ENCODE measurements at places on chromosomes 11 and 22.

- DNase-seq, result no peak
Measured at GRCh38 chr22:17537155-17537554, 26.1 kb upstream of the SLC25A18 start.

- no peak for DNase-seq
Measured at GRCh38 chr11:86873573-86874083, 73.3 kb downstream of the PRSS23 start.

GRCh38 chr11:95567685-95568084 lies 221.9 kb downstream of the FAM76B start:
- no peak for DNase-seq

- DNase-seq, result no peak
Measured at GRCh38 chr22:47240116-47240515, 477.7 kb downstream of the TBC1D22A start.

- DNase-seq, result peak; percentile 60
Measured at GRCh38 chr22:28883917-28884746, 760 bp downstream of the ZNRF3 start.

GRCh38 chr11:62054484-62055121 lies 69.2 kb upstream of the INCENP start:
- DNase-seq, result peak; percentile 24

GRCh38 chr11:22711880-22712279 lies 45.5 kb downstream of the GAS2 start:
- DNase-seq, result no peak

DNA sequence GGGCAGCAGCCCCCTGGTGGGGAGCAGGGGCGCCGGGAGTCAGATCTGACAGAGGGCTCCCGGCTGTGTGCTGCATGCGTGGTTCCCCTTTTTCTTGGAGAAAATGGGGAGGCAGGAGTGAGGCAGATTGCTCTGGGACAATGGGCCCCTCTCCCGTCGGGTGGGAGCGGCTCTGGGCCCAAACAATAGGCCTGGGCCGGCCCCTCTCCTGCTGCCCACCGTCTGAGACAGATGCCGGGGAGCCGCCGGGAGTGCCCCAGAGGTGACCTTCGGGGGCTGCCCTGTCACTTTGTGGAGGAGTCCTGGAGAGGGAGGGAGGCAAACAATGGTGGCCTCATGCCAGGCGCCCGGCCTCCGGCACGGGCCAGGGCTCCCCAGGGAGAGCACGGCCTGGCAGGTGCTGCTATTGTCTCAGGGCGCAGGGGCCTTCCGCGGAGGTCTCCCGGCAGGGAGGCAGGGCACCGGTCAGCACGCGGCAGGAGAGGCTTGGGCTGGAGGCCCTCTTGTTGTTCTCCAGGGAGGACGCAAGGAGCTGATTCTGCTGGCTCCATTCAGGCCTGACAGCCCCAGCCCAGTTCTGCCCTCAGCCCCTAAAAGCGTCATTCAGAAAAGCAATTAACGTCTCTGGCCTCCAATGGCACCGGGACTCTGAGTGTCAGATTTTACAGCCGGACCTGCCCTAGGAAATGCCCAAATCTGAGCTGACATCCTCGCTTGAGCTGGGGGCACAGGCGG lies 44.8 kb downstream of the SMIM38 start:
- no peak for DNase-seq

DNA sequence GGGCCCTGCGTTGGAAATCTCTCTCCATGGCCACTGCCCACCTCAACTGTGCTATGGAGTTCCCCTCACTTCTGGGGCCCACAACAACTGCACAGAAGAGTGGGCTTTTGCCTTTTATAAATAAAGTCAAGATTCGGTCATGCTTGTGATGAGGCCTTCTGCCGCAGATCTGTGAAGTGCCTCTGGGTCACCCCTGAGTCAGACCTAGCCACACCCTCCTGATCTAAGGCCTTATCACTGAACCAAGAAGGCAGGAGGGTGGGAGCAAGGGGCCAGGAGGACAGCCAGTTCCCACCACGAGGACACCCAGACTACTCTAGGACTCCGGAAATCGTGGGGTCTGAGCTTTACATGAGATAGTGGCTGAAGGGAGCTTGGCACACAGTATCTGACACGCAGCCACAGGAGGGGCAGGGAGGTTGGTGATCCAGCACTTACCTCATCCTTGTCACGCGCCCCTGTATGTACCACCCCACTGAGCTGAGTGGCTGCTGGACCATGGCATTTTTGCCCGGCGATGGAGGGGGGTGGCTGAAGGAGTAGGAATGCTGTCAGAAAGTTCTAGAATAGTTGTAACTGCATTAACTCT lies 115.7 kb downstream of the ABTB2 start:
- DNase-seq, result no peak

DNA sequence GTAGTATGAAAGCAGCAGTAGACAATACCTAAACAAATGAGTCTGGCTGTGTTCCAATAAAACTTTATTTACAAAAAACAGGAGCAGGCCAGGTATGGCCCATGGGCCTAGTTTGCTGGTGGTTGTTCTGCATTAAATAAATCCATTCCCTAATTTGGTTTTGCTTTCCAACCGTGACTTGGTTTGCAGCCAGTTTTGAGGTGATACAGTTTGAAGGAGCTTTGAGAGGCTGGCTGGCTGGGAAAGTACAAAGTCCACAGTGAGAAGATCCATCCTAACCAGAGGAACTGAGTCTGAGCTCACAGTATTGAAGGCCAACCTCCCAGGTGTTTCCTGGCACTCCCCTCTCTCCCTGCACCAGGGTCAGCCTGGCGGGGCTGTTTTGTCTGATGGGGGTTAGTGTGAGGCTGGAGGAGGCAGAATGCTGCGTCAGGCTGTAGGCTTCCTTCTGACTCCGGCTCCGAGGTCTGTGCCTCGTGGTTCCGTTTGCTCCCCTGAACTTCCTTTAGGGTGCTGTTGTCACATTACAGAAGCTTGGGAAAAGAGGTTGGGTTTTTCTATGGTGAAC lies 129.5 kb downstream of the MICAL2 start:
- no peak for DNase-seq

DNA sequence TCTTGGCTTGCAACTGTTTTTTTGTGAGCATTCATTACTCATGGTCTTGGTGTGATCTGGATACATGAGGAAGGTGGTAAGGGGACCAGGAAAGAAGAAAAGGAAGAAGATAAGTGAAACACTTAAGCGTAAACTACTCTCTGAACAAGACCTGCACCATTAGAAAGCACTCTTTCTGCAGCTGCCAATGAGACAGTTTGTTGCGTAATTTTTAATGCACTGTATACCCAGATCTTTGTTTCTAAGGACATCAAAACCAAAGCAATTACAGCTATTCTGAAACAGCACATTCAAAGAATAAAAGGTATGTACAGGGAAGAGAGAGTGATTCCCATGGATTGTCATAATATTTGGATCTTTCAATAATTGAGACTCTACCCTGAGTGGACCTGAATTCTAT lies 147.4 kb downstream of the BLID start:
- DNase-seq, result no peak

DNA sequence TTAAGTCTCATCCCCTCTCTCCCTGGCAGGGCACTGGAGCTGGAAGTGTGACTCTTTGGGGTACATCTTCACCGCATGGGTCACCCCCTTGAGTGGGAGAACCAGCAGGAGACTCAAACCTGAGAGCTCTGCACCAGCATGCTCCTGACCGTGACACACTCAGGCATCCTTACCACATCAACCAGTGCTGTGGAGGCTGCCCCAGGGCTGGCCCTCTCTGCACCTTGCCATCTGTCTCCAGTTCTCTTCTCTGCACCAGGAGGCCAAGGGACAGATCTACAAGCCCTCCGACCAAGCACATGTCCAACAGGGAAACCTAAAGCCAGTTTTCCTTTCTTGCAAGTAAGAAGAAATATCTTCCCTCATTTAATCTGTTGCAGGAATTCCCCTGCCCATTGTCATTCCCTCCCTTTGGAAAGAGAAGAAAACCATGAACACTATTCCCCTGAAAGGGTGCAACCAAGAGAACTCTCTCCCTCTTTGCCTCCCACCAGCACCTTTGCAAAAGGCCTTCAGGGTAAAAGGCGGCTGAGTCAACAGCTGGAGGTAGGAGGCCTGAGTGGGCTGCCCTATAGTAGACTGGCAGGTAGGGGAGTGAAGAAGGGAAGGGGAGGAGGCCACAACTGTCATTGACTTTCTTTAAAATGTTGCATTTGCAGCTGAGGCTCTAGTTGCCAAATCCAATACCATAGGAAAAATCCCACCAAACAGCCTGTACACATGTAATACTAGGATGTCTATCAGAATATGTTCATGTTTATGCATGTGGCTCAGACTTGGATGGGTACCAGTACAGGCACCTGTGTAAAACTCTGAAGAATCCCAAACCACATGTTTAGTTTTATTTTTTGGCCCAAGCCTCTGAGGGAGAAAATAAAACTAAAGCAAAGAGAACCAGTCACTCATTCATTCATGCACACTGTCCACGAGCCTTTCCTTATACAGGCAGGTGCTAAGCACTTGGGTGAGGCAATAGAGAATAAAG lies 117.0 kb downstream of the WT1 start:
- no peak for DNase-seq

GRCh38 chr11:44067266-44067665 lies 1.2 kb downstream of the ACCS start:
- no peak for DNase-seq

- peak; percentile 94 for DNase-seq
Measured at GRCh38 chr22:31084811-31085492, 3.8 kb downstream of the SMTN start.

GRCh38 chr11:72688486-72688885 lies 14.3 kb upstream of the PDE2A start:
- no peak for DNase-seq

DNA sequence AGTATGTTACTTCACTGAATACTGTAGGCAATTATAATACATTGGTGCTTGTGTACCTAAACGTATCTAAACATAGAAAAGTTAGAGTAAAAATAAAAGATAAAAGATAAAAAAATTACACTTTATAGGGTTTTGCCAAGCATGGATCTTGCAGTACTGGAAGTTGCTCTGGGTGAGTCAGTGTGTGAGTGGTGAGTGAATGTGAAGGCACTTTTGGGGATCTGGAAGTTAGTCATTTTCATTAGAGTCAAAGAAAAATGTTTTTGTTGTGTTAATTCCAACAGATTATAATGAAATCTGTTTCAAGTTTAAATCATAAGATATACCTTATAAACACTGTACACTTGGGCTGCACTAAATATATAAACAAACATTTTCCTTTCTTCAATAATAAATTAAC lies 3.3 kb downstream of the SLC22A25 start:
- no peak for DNase-seq

DNA sequence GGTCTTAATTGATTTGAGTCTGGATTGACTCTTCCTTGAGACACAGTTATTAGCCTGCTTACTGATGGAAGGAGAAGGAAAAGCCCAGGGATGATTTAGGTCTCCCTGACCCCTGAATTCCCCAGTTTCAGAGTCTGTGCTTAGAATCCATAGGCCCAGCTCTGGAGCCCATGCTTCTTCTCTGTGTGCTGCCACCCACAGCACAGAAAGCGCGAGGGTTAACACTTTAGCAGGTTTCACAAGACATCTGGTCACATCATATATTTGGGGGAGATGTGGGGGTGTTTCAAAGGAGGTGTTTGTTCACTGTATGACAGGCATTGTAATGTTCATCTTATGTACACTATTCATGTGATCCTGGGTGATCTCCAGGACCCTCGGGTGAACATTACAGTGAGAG lies 107.0 kb downstream of the PPP6R3 start:
- no peak for DNase-seq

DNA sequence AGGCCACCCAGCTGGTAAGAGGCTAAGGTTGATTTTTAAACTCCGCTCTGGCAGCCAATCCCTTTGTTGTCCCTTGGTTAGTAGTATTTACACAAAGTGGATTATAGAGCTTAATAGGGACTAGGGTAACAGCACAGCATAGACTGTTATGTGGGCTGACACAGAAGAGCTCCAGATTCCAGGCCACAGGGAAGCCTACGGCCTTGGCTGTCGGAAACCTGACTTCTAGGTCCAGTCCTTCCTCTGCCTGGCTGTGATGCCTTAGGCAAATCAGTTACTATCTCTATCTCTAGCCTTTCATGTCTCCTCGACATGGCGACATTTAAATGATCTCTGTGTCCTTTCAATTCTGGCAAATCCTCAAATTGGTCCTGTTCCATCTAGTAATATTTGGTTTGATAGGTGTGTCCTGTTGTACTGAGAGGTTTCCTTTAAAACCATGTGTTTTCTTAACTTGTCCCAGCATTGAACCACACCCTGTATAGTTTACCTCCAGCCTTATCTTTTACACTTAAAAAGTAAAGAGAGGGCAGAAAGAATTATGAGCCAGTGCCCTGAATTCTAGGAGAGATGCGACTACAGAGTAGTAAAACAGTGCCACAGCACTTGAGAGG lies 4.2 kb downstream of the MMP1 start:
- DNase-seq, result no peak

DNA sequence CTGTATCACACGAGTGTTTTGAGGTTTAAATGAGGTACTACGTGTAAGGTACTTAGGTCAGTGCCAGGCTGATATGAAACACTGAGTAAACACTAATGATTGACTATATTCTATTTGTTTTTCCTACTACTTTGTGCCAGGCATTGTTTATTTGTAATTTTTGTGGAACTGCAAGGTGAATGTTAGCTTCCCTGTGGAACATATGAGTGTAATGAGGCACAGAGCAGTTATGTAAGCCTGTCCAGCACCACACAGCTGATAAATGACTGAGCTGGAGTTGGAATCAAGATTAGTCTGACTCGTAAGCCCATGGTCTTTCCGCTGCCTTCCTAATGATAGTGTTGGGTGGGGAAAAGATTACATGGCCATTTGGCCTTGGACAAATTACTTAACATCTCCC lies 5.9 kb downstream of the SLC37A2 start:
- no peak for DNase-seq

GRCh38 chr22:28728621-28729313 lies 12.9 kb downstream of the CHEK2 start:
- DNase-seq, result no peak

- no peak for DNase-seq
Measured at GRCh38 chr11:68709062-68709461, 24.7 kb downstream of the GAL start.

GRCh38 chr22:25919452-25919851 lies 177.5 kb downstream of the MYO18B start:
- no peak for DNase-seq

GRCh38 chr11:45145379-45146071 lies 914 bp upstream of the PRDM11 start:
- DNase-seq, result peak; percentile 24

DNA sequence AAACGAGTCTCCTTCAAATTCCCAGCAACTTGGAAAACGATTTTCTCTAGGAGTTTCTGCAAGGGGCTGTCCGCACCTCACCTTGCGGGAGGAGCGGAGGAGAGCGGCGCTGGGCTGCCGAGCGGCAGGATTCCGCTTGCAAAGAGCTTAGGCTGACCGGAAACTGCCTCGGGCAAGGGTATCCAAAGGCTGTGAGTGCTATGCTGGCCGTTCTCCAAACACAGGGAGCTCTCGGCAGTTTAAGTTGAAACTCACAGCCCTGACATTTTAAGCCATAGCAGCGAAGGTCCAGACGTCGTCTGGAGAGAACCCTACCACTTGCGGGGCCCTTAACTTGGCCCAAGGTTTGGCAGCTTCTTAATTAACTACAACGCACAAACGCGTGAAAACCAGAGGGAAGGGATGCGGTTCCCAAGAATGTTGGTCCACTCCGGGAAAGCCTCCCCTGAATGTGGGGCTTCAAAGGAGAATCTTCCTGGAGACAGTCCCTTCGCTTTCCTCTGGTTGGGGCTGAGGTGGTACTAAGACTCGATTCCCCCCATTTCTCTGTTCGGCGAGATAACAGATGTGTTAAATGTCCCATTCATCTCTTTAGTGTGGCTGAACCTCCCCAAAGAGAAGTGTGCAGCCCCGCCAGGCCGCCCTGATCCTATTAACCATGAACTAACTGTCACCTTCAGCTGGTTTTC lies 1.1 kb upstream of the DBX1 start:
- DNase-seq, result no peak
